ENCODE measurements at places on chromosomes 16 and 17.

GRCh38 chr17:48351911-48352332 lies 78.1 kb downstream of the SKAP1 start:
- peak; percentile 77 for DNase-seq

- peak; percentile 56 for DNase-seq
Measured at GRCh38 chr17:77439189-77440018, 298.6 kb downstream of the SEC14L1 start.

- DNase-seq = peak; percentile 23
Measured at GRCh38 chr17:73045724-73046123, 46.8 kb downstream of the SLC39A11 start.

DNA sequence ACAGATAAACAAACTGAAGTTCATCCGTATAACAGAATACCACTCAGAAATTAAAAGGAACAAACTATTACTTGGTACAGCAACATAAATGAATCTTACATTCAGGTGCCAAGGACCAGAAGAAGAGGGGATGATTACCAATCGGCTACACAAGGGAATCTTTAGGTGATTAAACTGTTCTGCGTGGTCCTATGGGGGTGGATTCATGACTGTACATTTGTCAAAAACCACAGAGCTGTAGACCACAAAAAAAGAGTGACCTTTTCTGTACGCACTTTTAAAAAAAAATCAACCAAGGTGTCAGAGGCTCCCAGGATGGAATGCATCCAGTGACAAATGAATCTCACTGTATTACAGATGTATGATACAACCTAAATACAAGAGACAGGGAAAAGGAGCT lies 110.8 kb downstream of the CDYL2 start:
- DNase-seq = no peak

GRCh38 chr17:83077411-83077810 lies 2.0 kb upstream of the METRNL start:
- no peak for DNase-seq

- DNase-seq = peak; percentile 99
Measured at GRCh38 chr16:29806099-29806579, at the start of gene MAZ. Gene MAZ (plus strand): TSS chr16:29806529. CDS start chr16:29806702, 173 bp downstream.

DNA sequence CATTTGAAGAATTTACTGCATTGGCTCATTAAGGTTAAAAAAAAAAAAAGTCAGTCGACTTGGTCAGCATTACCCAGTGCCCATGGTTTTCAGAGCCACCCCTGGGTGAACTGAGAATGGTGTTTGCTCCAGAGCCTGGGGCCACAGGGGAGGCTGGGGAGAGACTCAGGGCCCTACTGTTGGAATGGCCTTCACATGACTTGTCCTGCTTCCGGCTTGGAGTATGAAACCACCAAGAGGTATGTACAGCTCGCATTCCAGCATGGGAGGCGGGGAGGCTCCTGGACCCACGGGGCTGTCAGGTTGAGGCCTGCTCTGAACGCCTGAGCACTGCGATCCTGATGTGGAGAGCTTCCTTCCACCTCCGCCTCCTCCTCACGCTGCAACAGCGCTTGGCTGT lies 36.8 kb downstream of the MSI2 start:
- DNase-seq = peak; percentile 28

GRCh38 chr17:246226-246625 lies 64.8 kb upstream of the DOC2B start:
- DNase-seq = no peak

- no peak for DNase-seq
Measured at GRCh38 chr16:79991969-79992368, 391.4 kb upstream of the MAF start.

- peak; percentile 61 for DNase-seq
Measured at GRCh38 chr17:79915850-79916430, 76.7 kb upstream of the CBX4 start.

GRCh38 chr16:84976644-84977400 lies 34.5 kb downstream of the ZDHHC7 start:
- DNase-seq = no peak

GRCh38 chr17:30300818-30301217 lies 9.1 kb upstream of the BLMH start:
- no peak for DNase-seq

GRCh38 chr16:81693744-81694303 lies 85.3 kb upstream of the PLCG2 start:
- no peak for DNase-seq

GRCh38 chr16:23424292-23424958 lies 28.6 kb downstream of the COG7 start:
- peak; percentile 95 for DNase-seq

GRCh38 chr17:35099908-35100307 lies 19.8 kb downstream of the RAD51D start:
- peak; percentile 98 for DNase-seq

DNA sequence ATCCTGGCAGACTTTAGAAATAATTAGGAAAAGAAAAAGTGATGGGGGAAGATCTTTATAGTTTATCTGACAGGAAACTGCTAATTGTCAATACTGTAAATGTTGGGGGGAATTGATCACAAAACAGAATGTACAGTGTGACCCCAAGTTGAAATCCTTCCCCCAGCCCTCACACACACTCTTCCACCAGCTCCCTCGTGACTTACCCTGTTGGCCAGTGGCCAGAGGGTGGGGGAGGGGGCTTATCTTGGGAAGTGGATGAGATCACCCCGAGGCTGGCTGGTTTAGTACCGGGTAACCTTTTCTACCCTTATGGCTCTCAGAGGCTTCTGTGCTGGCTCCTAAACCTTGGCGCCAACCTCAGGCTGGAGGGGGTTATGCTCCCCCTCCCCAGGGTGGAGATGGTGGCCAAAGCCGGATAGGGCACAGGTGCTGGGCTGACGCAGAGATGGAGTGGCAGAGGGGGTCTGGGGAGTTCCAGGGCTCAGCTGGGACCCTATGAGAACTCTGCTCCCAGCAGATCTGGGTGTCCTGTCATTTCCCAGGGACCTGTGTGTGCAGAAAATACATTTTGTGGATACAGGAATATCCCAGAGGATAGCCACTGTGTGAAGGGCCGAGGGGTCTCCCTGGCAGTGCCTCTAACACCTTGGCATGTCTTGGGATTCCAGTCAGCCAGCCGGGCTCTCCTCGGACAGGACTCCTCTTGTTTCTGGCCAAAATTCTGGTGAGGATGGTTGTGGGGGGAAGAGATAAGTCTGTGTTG lies 18.6 kb downstream of the CDH16 start:
- peak; percentile 62 for DNase-seq

GRCh38 chr17:16037636-16038035 lies 38.0 kb downstream of the TTC19 start:
- no peak for DNase-seq

DNA sequence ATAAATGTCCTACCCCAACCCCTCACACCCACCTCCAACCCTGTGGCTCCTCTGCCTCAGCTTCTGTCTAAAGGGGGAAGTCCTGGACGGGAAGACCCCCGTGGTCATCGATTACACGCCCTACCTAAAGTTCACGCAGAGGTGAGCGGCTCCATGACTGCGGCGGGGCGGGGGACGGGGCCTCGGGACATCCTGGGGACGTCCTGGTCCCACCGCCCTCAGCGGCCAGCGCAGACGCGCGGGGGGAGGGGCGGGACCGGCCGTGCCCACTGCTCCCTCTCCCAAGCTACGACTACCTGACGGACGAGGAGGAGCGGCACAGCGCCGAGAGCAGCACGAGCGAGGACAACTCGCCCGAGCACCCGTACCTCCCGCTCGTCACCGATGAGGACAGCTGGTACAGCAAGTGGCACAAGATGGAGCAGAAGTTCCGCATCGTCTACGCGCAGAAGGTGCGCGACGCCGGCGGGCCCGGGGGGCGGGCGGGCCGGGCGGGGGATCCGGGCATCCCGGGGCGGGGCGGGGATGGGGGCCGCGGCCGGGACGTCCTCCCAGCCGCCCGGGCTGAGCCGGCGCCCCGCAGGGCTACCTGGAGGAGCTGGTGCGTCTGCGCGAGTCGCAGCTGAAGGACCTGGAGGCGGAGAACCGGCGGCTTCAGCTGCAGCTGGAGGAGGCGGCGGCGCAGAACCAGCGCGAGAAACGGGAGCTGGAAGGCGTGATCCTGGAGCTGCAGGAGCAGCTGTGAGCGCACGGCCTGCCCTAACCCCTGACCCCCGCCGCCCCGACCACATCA lies 6.7 kb downstream of the RUNDC3A start:
- peak; percentile 52 for DNase-seq

GRCh38 chr17:17681744-17682292 lies 560 bp downstream of the RAI1 start:
- peak; percentile 65 for DNase-seq

- DNase-seq = peak; percentile 29
Measured at GRCh38 chr17:78972507-78973105, 7.1 kb downstream of the LGALS3BP start.

- no peak for DNase-seq
Measured at GRCh38 chr16:55372792-55373488, 48.9 kb downstream of the IRX6 start.

- no peak for DNase-seq
Measured at GRCh38 chr16:54143934-54144571, 142.5 kb downstream of the IRX3 start.

- DNase-seq = no peak
Measured at GRCh38 chr17:2239882-2240430, 63.6 kb downstream of the SMG6 start.

DNA sequence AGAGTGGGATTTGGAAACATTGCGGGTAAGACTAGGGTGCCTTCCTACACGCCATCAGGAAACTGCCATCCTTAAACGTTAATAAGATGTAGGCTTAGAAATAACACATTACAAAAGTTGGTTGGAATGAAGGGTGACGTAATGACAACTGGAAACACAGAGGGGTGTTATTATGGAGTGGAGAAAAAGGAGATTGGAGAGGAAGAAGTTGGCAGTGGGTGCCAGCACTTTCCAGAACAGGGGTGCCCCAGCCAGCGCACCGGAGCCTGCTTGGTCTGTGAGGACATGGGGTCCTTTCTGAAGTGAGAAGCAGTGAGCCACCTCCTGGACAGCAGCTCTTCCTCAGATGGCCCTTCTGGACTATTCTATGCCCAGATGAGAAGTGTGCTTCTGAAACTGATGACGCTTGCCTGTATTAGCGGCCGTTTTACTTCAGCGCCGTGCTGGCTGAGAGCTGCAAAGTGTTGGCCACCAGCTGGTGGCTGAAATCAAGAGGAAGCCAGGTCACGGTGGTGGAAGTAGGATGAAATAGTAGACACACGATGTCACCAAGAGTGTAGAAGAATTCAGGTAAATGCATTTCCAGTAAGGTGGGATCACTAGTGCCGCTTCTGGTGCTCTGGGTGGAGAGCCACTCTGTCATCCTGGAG lies 244.8 kb downstream of the NTN1 start:
- DNase-seq = no peak

GRCh38 chr16:87687126-87687910 lies 78.5 kb downstream of the KLHDC4 start:
- DNase-seq = no peak

DNA sequence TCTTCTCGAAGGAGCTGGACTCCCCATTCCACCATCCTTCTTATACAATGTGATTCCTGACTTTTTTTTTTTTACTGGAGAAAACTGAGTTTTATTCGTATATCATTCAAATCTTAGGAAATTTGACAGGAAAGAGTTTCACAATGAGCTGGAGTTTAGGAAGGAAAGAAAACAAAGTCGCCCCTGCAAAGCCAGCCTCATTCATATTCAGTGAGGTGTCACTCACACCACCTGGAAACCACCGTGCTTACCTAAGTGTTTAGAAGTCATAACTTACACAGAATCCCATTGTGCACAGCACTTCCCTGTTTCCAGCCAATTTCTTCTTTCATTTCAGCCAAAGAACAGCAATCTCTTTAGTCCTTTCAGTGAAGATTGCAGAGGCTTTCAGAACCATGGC lies 90.3 kb upstream of the CHMP6 start:
- peak; percentile 45 for DNase-seq

DNA sequence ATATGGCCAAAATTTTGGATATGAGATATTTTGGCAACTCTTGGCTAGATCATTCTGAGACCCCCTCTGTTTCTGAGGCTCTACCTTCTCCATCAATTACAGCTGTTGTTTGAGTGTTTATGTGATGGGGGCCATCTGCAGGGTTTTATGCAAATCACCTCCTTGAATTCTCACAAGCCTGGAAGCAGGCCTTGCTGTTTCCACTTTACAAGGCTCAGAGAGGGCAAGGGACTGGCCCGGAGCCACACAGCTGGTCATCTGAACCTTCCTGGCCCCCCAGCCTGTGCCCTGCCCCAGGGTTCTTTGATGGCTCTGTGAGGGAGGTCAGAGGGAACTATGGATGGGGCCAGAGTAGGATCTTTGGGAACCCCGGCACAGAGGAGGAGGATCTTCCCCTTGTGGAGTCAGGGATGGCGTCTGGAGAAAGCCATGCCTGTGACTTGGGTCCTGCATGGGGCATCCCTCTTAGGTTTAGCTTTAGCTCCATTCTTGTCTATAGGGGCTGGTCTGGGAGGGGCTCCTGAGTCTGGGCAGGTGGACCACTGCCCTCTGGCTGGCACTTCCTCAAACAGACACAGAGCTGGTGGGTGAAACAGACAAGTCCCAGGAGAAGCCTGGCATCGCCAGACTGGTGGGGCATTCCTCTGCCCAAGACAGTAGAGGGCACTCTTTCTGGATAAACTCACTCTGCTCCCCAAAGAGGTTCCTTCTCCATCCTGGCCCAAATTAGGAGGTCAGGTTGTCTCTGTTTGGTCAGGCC lies 26.2 kb downstream of the IL21R start:
- DNase-seq = no peak

- no peak for DNase-seq
Measured at GRCh38 chr16:47392081-47392480, 68.8 kb downstream of the ITFG1 start.

DNA sequence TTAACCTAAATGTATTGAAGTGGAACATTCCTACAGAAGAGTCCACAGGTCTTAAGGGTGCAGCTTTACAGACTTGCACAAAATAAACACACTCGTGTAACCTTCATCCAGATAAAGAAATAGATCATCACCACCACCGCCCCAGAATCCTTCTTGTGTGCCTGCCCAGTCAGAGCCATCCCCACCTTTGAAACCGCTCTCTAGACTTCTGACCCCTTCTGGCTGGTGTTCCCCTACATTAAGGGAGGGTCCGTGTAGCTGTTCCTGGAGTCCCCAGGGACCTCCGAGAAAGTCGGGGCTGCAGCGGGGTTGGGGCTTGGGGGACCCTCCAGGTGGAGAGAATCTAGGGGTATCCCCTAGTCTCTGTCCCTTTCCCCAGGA lies 9.4 kb downstream of the TBX4 start:
- peak; percentile 59 for DNase-seq

- no peak for DNase-seq
Measured at GRCh38 chr16:49455991-49456745, 82.6 kb downstream of the C16orf78 start.

Data from NCI-H69 (cell line).